ENCODE measurements at places on chromosomes 11 and 22.

- no peaks in the 10 kb centered on the region for H3K4me1 ChIP-seq
- no peaks in the 10 kb centered on the region for H3K27me3 ChIP-seq
- H3K36me3 ChIP-seq, result no peaks in the 10 kb centered on the region
- no peak for DNase-seq
- H3K4me3 ChIP-seq, result no peak overlapping the region
Observed at GRCh38 chr11:85666687-85667086, 1.8 kb upstream of the CREBZF start.

- DNase-seq, result no peak
- no peak overlapping the region for H3K4me3 ChIP-seq
- no peaks in the 10 kb centered on the region for H3K27me3 ChIP-seq
- H3K4me1 ChIP-seq, result peaks cover 52% of the 10 kb centered on the region
- peak overlapping the region; percentile 95 for H3K27ac ChIP-seq
Observed at GRCh38 chr11:59010708-59011107, 71.4 kb downstream of the GLYATL1 start.

- peaks cover 26% of the 10 kb centered on the region for H3K4me1 ChIP-seq
- H3K27ac ChIP-seq, result no peak overlapping the region
- no peak for DNase-seq
- H3K4me3 ChIP-seq, result no peak overlapping the region
- no peaks in the 10 kb centered on the region for H3K27me3 ChIP-seq
Observed at GRCh38 chr11:134634897-134635831, 223.1 kb upstream of the B3GAT1 start.

- H3K27me3 ChIP-seq, result no peaks in the 10 kb centered on the region
- peaks cover 12% of the 10 kb centered on the region for H3K4me1 ChIP-seq
- H3K36me3 ChIP-seq, result no peaks in the 10 kb centered on the region
- H3K27ac ChIP-seq, result no peak overlapping the region
- DNase-seq, result no peak
Observed at GRCh38 chr11:109138196-109138595, 283.8 kb upstream of the C11orf87 start.

Measured in MM.1S (cell line).